CD4-positive, alpha-beta T cell (primary cell): ENCODE measurements at places on chromosomes 12 and 14.

GRCh38 chr14:80664576-80664975 is 277.0 kb downstream of the CEP128 start:
- DNase-seq, result no peak

DNA sequence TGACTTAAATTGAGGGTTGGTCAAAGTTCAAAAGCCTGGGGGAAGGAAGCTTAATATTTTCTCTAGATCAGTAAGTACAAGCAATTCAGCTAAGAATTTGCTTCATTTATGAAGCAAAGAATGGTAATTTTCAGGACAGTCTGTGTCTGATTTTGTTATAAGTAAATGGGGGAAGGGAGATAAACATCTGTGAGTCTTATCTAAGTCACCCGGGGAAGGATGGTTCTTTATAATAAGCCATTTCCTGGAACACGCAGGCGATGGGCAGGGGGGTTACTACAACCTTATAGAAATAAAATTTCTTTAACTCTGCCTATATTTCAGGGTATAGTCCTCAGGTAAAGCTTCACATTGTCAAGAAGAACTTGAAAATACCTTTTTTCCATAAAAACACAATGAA is 42.9 kb downstream of the HELB start:
- DNase-seq, result no peak

DNA sequence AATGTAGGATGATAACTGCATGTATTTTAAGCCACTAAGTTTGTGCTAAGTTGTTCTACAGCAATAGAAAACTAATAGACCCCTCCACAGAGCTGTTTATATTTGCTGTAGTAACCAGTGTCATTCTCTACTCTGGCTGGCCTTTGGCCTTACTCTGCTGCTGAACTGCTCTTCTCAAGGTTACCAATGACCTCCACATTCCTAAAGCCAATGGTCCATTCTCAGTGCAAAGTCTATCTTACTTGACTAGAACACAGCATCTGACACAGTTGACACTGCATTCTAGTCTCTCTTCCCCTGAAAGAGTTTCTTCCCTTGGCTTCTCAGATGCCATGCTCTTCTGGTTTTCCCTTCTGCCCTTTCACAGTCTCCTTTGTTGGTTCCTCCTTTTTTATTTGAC is 154.8 kb upstream of the CRY1 start:
- no peak for DNase-seq

GRCh38 chr12:11535127-11535526 is 114.3 kb upstream of the ETV6 start:
- no peak for DNase-seq

GRCh38 chr12:388541-389141 is 479 bp downstream of the KDM5A start:
- peak; percentile 42 for DNase-seq

GRCh38 chr12:68007466-68007865 is 18.2 kb downstream of the IFNG-AS1 start:
- no peak for DNase-seq

DNA sequence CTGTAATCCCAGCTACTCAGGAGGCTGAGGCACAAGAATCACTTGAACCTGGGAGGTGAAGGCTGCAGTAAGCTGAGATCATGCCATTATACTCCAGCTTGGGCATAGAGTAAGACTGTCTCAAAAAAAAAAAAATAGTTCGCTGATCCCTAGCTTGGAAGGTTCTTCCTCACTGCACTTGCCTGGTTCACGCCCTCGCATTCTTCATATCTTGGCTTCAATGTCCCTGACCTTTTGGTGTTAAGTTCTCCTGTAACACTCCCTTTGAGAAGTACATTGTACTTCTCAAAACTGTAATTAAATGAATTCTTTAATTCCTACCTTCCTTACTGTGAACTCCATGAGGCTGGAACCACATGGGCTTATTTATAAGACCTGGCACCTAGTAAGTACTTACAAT is 16.5 kb upstream of the TPCN1 start:
- no peak for DNase-seq

GRCh38 chr12:113240395-113240794 is 19.1 kb downstream of the TPCN1 start:
- DNase-seq, result no peak

DNA sequence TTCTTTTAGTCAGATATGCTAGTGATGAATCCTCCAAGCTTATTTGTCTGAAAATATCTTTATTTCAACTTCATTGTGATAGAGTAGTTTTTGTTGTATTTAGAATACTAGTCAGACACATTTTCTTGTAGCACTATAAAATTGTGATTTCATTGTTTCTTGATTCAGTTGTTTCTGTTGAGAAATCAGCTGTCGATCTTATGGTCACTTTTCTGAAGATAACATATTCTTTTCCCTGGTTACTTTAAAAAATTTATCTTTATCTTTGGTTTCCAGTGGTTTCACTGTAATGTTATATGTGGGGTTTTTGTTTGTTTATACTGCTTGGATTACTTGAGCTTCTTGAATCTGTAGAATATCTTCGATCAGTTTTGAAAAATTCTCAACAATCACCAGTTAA is 426.1 kb downstream of the SOX5 start:
- DNase-seq, result no peak

- no peak for DNase-seq
Observed at GRCh38 chr14:92491782-92492181, 21.8 kb upstream of the RIN3 start.

GRCh38 chr14:43105305-43105704 is 1401.8 kb downstream of the FSCB start:
- DNase-seq, result no peak

DNA sequence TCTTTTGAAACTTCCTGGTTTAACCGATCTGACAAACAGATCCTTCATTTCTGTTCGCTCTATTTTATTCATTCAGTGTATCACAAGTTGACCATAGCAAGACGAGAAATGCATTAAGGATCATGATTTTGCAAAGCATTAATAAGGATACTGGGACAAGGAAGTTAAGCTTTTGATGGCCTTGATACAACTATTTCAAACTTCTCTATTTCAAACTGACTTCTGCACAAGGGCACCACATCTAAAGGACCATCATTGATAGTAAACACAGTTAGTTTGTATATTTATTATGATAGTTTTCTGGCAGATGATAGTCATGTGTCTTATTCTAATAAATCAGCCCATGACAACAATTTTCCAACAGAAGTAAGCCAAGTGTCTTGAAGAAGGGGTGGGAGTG is 25.8 kb upstream of the PLXNC1 start:
- no peak for DNase-seq

GRCh38 chr14:65170768-65171507 is 68.6 kb upstream of the MAX start:
- peak; percentile 19 for DNase-seq

- DNase-seq, result no peak
Observed at GRCh38 chr12:114746297-114747011, 62.5 kb upstream of the TBX3 start.

- DNase-seq, result peak; percentile 81
Observed at GRCh38 chr12:575948-576614, 87.2 kb downstream of the NINJ2 start.

- peak; percentile 44 for DNase-seq
Observed at GRCh38 chr14:73759183-73759713, 45.1 kb upstream of the PNMA1 start.

DNA sequence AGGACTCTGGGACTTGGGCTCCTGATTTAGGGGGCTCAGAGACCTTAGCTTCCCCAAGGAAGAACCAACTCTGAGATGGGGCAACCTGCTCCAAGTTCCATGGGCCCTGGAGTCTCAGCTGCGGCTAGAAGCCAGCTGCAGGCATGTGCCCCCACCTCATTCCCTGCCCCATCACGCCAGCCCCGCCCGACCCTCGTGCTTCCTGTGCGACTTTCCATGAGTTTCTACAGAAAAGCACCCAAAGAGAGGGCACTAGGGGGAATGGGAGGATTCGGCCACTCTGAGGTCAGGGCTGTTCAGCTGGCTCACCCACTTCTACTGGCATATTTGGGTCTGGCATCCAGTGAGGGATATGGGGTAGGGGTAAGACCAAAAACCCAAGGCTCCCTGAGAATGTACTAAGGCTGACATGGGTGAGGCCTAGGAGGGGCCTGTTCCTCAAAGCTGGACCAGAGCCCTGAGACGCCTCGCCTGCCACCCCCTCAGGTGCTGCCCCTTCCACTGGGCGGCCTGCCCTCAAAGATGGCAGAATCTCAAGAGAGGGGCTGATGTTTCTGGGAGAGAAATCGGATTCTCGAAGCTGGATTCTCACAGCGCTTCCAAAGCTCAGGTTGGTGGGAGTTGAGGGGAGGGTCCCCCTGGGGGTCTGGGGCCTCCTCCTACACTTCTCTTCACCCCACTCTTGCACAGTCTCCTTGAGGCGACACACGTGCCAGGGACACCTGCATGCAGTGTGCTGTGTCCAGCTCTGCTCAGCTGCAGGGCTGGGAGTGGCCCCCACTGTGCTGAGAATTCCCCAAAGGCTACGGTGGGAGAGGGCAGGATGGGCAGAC is 22.1 kb downstream of the FAIM2 start:
- DNase-seq, result no peak

DNA sequence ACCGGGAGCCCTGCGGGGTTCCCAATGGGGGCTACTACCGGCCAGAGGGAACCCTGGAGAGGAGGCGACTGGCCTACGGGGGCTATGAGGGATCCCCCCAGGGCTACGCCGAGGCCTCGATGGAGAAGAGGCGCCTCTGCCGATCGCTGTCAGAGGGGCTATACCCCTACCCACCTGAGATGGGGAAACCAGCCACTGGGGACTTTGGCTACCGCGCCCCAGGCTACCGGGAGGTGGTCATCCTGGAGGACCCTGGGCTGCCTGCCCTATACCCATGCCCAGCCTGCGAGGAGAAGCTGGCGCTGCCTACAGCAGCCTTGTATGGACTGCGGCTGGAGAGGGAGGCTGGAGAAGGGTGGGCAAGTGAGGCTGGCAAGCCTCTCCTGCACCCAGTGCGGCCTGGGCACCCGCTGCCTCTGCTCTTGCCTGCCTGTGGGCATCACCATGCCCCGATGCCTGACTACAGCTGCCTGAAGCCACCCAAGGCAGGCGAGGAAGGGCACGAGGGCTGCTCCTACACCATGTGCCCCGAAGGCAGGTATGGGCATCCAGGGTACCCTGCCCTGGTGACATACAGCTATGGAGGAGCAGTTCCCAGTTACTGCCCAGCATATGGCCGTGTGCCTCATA is 9.7 kb downstream of the TNS2 start:
- DNase-seq, result no peak

- DNase-seq, result no peak
Observed at GRCh38 chr12:10163084-10163483, 8.8 kb downstream of the OLR1 start.

- no peak for DNase-seq
Observed at GRCh38 chr14:96187216-96188031, 17.2 kb upstream of the BDKRB2 start.

DNA sequence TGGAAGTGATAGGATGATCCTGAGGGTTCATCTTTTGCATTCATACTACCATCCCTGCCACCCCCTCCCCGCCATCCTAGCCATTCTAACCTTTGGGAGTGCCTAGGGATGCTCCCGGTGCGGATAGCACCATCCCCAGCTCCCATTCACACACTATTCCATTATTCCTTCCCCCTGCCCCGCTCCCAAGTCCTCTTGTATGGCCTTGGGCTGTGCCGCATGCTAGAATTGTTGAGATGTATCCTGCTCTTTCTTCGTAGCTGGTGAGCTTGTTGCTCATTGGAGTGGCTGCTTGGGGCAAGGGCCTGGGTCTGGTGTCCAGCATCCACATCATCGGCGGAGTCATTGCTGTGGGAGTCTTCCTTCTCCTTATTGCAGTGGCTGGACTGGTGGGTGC is 644 bp downstream of the TSPAN31 start:
- no peak for DNase-seq

GRCh38 chr12:13257356-13257875 is 60.9 kb downstream of the EMP1 start:
- DNase-seq, result no peak

GRCh38 chr12:20188930-20189653 is 179.2 kb upstream of the PDE3A start:
- no peak for DNase-seq

GRCh38 chr12:100794441-100795173 is at the start of gene ANO4:
TSS of gene ANO4 (plus strand) at chr12:100794776. CDS start at chr12:100901786, 107,010 bp downstream.
- no peak for DNase-seq
